ENCODE measurements at places on chromosomes 5 and 9. TPM values are rescaled to one million over a fixed set of nuclear protein-coding genes. Genes with fewer than 3 reads are reported as not detected.

Gene CAMK2A
- not detected for total RNA-seq

Gene MEIKIN
- 0.53 TPM for total RNA-seq

Gene LOX
- total RNA-seq: not detected

Gene ADGRV1
- total RNA-seq: 0.44 TPM

Gene DMRT3
- total RNA-seq: not detected

Gene C8G
- total RNA-seq: 0.96 TPM

Gene FGFR4
- total RNA-seq: 0.42 TPM

Gene SARDH
- 2.0 TPM for total RNA-seq

Gene TSSK1B
- total RNA-seq: not detected

Gene SPATA24
- 3.6 TPM for total RNA-seq

Gene ECPAS
- 92.8 TPM for total RNA-seq

Gene CDC20B
- total RNA-seq: 0.16 TPM

Gene FBXO10
- total RNA-seq: 2.3 TPM

Gene MLANA
- total RNA-seq: not detected

Gene CCDC171
- 1.8 TPM for total RNA-seq

Gene ANP32B
- total RNA-seq: 341 TPM

Gene PHF24
- not detected for total RNA-seq

Gene SHOC1
- total RNA-seq: not detected

Data from CD8-positive, alpha-beta memory T cell (primary cell).